ENCODE measurements at places on chromosomes 1 and 21.

GRCh38 chr21:22710721-22711120, 1712.5 kb downstream of the NCAM2 start:
- DNase-seq: no peak

DNA sequence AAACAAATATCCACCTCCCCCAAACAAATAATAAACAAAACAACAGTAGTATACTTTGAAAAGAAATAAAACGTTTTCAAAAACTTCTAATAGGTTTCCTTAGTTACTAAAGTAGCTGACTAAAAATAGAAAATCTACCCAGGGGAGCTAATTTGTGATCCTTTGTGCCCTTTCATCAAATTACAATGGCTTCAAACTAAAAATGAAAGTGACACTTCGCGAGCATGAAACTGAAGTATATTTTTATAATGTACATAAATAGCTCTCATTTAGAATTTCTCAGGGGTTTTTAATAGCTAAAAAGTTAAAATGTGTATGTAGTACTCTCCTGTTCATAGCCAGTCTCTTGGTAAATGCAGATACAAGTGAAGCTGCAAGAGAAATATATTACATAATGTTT, 78.4 kb downstream of the BRINP3 start:
- no peak for DNase-seq

- DNase-seq: no peak
These were observed 12.5 kb downstream of the AGRN start for GRCh38 chr1:1032424-1032823.

DNA sequence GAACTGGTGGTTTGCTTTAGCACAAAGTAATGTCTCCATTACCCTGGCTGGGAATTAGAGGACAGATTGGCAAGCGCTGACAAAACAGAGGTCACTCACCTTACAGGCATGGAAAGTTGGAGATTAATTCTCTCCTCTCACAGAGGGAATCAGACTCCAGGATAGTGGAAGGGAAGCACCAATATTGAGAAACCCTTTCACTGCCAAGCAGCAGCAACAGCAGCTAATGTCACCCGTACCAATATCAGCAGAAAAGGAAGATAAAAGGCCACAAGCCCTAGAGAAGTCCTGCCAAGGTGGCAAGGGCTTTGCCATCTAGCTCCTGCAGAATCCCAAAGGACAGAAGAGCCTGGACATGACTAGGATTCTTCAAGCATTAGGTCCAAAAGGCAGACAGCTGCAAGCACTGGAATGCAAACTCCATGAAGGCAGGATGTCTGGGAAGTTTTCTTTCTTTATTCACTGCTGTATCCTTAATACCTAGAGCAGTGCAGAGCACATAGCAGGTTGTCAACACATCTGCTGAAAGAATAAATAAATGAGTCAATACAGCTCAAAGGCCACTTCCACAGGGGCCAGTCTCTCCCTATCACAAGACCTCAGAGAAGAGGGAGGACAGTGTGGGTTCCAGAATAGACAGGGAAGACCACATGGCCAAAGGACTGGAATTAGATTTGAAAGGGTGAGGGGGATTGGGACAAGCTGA, 57.2 kb downstream of the ERI3 start:
- DNase-seq: no peak

DNA sequence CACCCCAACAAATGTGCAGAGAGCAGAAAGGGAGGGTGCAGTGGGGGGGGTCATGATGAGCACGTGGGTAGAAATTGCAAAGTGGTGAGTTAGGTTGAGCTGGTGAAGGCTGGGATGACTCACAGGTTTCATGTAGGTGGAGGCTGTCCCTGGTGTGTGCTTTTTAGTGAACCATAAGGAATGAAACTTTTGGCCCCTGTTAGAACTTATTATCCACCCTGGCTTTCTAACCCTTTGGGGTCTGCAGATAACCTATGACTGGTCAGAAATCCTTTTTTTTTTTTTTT, 46.9 kb downstream of the DOP1B start:
- no peak for DNase-seq

DNA sequence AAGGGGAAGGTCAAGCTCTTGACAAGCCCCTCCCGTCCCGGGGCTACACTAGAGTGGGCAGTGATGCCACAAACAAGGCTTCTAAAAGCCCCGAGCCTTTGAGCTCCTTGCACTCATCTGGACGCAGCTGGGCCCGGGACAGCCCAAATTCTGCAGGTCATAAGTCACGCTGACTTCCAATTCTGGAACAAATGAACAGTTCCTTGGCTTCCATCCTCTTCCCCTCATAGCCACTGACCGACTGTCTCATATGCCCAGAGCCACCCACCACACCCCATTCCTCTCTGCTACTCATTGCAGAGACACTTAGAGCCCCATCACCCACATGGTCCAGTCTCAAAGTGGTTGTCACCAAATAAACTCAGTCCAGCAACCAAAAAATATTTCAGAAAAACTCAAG, 32.8 kb upstream of the PRELP start:
- no peak for DNase-seq

DNA sequence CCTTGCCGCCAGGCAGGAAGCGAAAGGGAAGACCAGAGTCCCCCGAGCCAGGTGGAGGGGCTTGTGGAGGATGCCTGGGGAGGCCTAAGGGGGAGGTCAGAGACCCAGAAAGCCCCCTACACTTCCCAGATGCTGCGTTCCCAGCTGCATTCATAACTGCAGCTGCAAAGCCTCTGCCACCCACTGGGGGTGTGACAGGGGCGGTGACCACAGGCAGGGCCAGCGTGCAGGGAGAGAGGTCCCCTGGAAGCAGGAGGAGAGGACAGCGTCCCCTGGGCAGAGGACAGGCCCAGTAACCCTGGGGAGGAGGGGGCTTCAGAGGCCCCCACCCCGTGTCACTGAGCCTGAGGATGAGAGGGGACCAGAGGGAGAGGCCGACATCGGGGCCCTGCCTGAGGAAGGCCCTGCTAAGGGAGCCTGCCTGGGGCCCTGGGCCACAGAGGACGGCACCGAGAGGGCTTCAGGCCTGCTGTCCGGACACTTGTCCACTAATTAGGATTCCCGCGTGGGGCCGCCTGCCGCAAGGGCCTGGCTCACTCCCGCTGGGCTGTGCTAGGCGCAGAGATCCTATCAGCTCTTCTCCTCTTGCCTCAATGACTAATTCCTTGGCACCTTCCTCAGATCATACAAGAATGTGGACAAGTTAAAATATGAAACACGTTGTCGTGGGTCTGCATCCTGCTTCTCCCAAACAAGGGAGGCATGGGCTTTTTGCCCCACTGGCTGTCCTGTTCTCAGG, 49.1 kb upstream of the CCDC27 start:
- DNase-seq: no peak

- DNase-seq: no peak
These were observed 27.9 kb downstream of the FAAP20 start for GRCh38 chr1:2166695-2167094.

GRCh38 chr1:72777918-72778317, 495.6 kb upstream of the NEGR1 start:
- no peak for DNase-seq

Data from HL-60 (cell line).